GM04504 (cell line): ENCODE measurements at places on chromosomes 5 and 9.

DNA sequence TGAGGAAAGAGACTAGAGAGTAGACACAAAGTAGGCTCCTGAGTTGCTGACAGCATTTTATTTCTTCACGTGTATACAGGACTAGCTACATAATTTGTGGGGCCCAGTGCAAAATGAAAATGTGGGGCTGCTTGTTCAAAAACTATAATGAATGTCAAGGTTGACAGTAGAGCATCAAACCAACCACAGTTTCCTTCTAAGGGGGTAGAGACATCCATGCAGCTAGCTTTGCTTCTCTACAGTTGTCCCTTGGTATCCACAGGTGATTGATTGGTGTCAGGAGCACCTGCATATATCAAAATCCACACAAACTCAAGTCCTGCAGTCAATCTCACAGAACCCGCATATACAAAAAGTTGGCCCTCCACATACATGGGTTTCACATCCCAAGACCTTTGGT lies 129.6 kb downstream of the SAXO1 start:
- DNase-seq: no peak

- no peak for DNase-seq
Measured at GRCh38 chr9:17068671-17069070, 66.2 kb upstream of the CNTLN start.

DNA sequence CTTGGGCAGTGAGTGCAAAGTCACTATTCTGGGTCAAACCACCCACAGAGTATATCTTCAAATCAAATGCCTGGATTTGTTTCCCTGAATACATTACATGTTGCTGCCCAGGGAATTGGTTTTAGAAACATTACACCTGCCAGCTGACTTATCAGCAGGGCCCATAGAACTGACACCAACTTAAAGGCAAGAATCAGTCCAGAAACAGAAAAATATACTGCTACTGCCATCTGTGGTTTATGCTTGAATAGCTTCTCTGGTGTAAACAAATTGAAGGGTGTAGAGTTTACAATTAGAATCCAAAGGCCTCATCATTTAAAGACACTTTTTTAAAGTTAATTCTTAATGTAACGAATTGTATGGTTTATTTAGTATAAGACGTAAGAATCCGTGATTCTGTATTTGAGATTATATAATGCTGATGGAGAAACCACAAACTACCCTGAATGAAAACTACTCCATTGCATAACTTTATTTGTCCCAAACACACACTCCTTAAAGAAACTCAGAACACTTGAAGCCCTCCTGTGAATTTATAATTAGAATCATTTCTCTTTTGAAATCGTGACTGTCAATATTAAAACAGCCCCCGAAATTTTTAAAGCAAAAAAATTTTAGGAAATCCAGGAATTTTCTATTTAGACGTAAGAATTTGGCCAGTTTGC lies 6.2 kb downstream of the NR6A1 start:
- DNase-seq: no peak

- DNase-seq: peak; percentile 1
Measured at GRCh38 chr9:17280350-17281012, 145.6 kb downstream of the CNTLN start.

DNA sequence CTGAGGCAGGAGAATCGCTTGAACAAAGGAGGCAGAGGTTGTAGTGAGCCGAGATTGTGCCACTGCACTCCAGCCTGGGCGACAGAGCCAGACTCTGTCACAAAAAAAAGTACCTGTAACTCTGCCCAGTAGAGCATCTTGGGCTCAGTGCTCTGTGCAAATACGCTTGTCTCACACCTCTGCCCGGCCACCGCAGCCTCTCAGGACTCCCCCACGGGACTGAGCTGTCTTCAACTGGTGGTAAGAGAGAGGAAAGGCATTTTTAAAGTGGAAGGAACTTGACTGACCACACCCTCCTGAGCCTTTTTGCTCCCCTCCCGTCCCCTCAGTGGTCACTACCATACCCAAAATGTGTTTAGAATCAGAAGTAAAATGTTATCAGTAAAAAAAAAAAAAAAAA lies 174.3 kb upstream of the PIK3R1 start:
- DNase-seq: no peak

- no peak for DNase-seq
Measured at GRCh38 chr5:96016216-96016615, 54.6 kb upstream of the ELL2 start.

GRCh38 chr5:55180016-55180415 lies 7.0 kb upstream of the CDC20B start:
- no peak for DNase-seq

- no peak for DNase-seq
Measured at GRCh38 chr9:27293996-27294395, 3.0 kb downstream of the EQTN start.

DNA sequence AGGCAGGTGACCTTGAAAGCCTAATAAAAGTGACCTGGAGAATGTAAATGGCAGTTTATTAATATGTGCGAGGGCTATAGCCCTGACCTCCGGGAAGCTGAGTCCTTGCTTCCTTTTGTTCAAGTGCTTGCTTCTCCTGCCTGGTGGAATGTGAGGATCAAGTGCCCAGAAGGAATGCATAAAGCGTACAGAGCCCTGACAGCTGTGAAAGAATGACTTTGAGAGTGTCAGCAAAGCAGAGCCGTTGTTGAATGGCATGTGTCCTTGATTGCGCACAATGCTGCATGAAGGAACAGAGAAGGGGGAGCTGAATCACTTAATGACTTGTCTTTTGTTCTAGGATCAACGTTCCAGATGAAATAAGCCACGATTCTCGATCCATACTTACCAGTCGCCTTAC lies 133.0 kb downstream of the SLF1 start:
- DNase-seq: no peak

GRCh38 chr9:32603914-32604852 lies 31.2 kb upstream of the NDUFB6 start:
- no peak for DNase-seq

DNA sequence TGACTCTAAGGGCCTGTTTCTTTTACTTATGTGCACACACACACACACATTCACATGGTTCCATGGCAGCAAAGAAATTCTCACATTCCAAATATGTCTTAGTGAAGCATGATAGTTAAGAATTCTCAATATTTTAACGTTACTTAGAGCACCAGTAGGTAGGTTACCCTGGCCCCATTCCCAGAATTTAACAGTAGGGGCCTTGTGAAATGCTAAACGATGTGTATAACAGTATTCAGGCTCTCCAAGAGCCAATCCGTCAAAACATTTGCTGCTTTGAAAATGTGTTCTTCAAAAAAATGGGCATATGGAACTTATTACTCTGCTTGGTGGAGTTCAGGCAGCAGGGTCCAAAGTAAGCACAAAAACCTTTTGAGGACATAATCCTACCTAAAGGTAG lies 93.7 kb upstream of the DAB2 start:
- peak; percentile 88 for DNase-seq

DNA sequence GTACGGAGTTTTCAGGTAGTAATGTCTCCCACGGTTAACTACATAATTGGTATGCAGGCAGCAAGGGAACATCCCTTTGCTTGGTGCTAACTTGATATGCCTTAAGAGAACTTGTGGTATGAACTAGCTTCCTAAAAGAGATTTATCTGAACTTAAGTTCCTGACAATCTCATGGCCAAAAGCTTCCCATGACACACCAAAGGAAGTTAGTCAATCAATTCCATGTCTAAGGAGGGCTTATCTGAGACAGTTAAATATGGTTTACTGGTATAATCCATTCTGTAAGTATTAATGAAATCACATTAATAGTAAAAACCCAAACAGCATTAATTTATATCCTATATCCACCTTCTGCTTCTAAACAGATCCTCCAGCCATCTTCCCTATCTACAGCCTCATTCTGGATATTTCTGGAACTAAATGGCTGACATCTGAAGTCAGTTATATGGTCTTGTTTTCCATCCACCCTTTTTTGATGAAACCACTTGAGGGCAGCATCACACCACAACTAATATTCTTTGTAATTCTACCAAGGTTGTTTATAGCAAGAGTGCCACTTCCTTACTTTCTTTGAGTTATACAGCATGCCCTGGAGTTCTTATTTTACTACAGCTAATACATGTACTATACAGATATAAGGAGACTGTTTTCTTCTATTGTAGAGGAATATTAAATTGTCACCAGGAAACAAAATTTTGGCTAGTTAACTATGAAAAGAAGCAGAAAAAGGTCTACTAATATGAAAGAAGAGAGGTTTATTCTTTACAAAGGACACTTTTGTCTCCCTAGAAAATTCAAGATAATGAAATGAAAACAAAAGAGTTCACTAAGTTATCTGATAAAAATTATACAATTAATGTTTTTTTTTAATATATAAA lies 34.7 kb downstream of the SHOC1 start:
- peak; percentile 63 for DNase-seq

DNA sequence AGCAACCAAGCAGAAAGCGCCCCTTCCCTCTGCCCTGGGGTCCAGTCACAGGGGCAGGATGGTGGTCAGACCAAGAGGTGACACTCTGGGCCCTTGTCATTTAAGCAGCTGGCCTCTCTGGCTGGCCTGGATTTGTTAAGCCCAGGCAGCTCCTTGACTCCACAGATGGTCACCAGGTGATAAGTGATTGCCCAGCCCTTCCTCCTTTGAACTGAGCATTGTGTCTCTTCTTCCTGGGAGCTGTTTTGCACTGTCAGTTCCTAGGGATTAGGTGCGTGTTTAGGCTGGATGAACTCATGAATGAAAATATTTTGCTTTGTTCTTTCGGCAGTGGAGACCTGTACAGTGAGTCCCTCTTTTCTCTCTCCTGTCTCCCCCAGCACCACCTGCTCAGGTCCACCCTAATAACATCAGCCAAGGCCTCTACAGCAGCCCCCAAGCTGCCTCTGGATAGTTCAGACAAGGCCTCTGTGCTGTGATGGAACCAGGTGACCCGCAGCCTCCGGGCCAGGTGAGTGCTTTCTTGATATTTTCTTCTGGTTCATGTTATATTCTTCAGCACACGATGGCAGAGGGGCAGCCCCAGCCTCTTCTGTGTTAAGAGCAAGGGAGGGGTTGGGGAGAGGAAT lies 139.7 kb upstream of the PITX1 start:
- DNase-seq: no peak

DNA sequence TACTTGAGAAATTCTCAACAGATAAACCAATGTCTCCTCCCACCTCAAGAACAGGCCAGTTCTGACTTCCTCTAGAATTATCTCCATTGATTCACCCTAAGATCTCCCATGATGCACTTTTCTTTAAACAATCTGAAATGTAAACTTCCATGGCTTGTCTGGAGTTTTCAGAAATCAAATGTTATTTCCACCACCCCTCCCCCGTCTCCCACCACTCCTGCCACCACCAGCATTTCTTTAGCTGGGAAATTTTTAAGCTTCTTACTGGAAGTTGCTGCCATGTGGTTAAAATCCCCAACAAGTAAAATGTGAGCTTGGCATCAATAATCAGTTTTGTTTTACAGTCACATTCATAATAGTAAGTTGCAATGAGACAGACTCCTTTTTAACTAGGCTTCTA lies 32.8 kb upstream of the BASP1 start:
- DNase-seq: no peak

- DNase-seq: no peak
Measured at GRCh38 chr5:67179697-67180361, 16.8 kb downstream of the CD180 start.

GRCh38 chr5:81925009-81925408 lies 46.8 kb upstream of the ATG10 start:
- no peak for DNase-seq

DNA sequence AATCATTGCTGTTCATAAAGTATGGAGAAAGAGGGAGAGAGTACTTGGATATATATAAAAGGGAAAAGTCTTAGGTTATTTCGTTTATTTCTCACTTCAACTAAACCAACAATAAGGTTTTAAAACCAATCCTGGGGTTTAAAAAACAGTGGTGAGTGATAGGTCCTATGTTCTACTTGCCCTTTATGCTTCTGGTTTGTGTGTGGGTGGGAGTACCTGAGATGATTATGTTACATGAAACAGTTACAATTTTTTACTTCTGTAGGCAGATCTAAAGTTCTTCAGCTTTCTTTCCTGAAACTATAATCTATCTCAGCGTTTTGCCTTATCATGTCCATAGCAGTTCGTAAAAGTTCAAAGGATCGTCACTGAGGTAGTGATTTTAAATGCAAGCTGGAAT lies 49.2 kb downstream of the STX17 start:
- DNase-seq: no peak

DNA sequence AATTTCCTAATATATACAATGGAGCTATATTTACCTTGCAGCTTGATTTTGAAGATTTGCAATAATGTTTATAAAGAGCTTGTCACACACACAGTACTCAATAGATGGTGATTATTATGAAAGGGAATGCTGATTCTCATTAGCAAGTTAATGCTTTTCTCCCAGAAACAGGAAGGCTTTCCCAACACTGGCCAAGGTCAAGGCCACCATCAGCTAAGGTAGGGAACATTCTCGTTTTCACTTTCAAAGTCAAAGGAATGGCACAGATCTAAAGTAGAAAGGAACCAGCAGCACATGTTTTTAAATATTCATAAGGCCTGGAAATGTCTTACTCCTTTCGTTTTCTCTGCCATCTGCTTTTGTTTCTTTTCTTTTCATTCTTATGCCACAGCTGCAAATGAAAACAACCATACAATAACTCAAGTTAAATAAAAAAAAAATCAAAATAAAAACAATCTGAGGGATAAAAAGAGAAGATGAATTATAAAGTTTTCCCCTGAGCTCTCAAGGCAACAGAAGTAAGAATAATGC lies 266.8 kb downstream of the CRB2 start:
- no peak for DNase-seq

DNA sequence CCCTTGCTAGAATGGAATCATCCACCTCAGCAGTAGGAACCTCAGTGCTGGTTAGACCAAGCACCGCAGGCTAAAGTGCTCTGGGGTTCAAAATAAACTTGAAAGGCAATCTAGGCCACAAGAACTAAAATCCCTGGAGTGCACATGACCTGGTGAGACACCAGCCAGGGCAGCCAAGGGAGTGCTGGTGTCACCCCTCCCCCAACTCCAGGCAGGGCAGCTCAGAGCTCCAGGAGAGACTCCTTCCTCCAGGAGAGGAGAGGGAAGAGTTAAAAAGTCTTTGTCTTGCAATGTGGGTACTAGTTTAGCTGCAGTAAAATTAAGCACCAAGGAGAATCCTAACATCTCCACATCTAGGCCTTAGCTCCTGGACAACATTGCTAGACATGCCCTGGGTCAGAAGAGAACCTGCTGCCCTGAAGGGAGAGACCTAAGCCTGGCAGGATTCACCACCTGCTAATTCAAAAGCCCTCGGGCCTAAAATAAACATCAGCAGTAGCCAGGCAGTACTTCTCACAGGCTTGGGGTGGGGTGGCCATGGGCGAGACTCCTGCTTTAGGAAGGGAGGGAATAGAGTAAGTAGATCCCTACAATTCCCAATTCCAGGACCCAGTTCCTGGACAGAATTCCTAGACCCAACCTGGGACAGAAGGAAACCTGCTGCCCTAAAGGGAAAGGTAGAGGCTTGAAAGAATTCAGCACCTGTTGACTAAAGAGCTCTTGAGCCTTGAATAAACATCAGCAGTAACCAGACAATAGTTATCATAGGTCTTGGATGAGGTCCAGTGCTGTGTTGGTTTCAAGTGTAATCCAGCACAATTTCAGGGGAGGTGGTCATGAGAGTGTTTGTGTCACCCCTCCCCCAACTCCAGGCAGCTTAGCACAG lies 25.8 kb downstream of the UGT3A2 start:
- no peak for DNase-seq

DNA sequence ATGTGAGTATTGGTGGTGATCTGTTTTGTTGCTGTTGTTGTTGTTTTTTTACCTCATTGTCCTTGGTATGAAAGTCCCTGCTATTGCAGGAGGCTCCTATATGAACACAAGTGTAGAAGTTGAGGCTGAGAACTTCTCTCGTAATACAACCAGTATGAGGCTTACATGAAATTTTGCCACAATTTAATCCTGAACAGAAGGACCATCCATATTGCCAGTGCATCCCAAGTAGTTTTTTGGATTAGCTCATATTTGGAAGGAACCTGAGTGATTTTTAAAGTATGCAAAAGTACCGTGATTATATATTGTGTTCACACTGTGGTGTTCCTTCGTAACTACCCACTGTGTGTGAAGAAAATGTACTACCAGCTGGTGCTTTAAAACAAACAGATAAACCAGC lies 2095.5 kb upstream of the WWC1 start:
- DNase-seq: no peak
